ENCODE measurements at places on chromosomes 12 and 14. TPM values are rescaled to one million over a fixed set of nuclear protein-coding genes. Genes with fewer than 3 reads are reported as not detected.

Gene ABHD4
- polyA plus RNA-seq: 8.6 TPM

GRCh38 chr12:116524964-116525379, 34.2 kb upstream of the MAP1LC3B2 start:
- no peak for DNase-seq

Gene HOXC6
- not detected for polyA plus RNA-seq

DNA sequence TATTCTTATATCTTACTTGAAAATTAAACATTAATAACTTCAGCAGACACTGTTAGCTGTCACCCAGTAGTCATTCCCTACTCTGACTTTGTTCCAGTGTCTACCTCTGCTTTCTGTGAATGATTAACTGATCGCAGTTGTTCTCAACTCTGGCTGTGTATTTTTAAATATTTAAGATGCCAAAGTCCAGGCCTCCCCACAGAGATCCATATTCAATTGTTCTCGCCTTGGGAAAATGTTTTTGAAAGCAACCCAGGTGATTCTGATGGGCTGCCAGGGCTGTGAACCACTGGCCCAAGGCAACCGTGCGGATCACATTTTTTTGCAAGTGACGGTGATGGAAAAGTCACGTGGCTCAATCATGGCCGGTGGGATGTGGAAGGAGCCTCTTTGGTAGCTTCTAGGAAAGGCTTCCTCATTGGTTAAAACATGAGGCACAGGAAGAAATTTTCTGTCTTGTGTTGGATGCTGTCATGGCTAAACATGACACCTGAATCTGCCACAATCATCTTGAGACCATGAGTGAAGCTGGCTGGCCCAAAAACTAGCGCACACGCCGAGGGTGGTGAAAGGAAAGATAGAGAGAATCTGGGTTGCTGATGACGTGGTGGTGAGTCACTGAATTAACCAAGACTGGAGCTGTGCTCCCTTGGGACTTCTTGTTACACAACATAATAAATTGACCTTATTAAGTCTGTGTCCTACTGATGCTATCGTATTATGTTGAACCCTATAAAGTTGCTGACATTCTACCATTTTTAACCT, 37.2 kb downstream of the RDH12 start:
- DNase-seq: no peak

DNA sequence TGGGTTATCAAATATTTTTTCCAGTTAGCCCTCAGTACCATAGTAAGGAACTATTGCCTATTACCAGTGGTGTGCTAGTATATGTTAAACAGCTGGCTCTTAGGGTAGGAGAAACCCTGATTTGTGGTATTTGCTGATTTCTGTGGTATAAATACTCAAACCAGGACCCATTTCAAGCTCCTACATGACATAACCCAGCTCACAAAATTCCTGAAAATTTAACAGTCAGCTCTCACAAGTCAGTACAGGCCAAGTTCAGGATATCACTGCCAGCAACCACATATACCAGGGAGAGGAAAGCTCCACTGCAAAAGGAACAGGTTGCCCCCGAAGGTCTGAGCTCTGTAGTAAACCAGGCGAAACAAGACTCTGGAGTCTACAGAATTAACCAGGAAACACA, 315.3 kb downstream of the NOVA1 start:
- DNase-seq: no peak

GRCh38 chr12:51270067-51270950, at the start of gene SMAGP:
Gene SMAGP (minus strand): TSS chr12:51270415. CDS start chr12:51269278, 1,137 bp downstream.
- DNase-seq: peak; percentile 90

Gene SYNE2
- 19.6 TPM for polyA plus RNA-seq

DNA sequence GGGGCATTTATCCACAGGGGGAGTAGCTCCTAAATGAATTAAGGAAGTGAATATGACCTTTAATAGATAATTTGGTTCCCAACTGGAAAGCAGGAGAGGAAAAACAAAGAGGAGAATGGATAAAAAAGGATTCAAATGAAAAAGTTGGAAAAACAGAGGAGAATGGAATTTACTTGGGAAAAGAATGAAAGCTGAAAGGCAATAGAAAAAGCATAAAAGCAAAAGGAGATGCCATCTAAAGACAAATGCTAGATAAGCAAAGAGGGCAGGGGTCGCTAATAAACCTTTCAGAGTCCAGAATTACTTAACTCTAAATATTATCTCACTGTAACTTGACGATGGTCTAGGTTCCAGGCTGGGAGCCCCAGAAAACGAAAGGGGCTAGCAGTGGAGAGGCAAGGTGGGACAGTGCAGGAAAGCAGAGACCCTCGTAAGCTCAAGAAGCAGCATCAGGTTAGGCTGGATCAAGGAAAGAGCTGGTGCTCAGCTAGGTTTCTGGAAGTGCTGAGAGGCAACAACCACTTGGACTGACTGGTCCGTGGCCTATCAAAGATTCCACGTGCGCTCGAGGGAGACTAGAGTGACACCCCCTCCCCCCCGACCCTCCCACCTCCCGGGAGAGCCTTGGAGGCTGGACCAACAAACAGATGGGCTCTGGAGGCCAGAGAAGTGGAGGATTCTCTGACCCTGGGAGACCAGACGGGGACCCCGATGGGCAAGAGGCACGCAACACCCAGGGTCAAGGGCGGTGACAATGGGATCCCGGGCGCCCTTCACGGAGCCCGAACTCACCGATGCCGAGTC, 1.2 kb downstream of the SLC2A13 start:
- DNase-seq: no peak

Gene STAB2
- polyA plus RNA-seq: 25.3 TPM

Gene ACTR10
- 74.5 TPM for polyA plus RNA-seq

- DNase-seq: no peak
Measured at GRCh38 chr12:2083561-2083960, 30.8 kb downstream of the CACNA1C start.

DNA sequence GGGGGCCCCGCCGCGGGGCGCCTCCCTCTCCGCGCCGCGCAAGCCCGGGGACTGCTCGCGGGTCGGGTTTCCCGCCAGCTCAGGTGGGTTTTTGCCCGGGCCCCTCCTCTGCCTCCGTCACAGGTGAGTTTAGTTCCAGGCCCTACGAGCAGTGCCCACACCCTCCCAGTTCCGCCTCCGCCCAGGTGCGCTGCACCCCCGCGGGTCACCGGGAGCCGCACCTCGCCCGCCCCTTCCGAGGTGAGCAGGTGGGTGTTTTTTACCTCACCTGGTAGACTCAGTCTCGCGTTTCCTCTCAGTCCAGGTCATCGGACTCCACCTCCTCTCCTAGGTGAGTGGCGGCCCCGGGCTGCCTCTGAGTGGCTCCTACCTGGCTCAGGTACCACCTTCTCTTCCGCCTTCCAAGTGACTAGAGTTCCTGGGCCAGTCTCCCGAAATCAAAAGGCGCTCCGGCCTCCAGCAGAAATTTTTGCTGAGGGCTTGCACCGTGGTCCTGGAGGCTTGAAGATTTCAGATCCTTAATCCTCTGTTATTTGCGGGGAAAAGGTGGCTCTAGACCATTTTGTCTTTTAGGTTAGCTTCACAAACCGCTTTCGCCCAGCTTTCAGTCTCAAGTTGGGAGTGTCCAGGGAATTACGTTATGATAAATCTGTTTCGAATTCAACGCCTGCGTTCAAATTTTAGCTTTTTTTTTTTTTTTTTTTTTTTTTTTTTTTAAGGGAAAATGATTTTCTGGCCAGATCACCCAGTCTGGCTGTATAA, at the start of gene TMEM30B:
TSS of gene TMEM30B (minus strand) at position 153 of the 762 bp plus-strand sequence. CDS start 191 bp downstream, outside the sequence.
- peak; percentile 75 for DNase-seq

DNA sequence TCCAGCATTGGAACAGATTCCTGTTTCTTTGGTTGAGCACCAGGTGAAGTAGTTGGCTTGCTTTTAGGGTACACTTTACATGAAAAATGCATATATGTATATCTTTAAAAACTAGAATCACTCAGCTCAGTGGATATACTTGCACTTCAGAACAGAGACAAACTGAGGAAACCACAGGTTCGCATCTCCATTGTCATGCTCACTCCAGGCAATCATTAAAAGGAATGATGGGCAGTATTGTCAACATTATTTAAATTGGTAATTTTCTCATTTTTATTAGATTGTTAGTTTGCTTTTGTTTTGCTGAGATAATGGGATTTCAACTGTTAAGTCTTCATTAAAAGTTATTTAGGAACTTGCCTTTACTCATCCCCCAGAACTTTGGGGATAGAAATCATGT, 71.0 kb upstream of the NELL2 start:
- no peak for DNase-seq

DNA sequence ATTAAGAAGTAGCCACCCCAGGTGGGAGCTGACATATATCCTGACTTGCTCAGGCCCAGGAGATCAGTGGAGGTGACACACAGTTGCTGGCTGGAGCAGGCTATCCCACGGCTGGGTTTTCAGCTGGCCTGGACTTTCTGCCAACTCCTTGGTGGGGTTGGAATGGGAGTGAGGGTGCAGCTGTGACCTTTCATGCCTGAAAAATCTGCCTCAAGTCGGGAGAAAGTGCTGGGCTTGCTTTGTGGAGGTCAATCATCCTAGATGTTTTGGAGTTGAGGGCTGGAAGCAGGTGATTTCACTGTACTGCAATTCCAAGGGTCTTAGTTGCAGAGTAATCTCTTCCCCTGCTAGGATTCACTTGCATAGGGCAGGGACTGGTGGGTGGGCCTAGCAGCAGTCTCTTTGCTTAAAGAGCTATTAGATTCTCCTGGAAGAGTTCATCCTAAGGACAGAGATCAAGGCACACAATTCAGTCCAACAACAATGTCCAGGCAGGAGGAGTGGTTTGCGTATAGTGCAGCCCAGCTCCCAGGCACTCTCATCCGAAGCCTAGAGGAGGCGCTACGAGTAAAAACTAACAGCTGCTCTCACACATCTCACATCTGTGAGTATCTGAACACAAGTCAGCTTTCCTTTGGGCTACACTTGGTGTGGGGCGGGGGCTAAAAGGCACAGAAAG, 98.1 kb downstream of the GAS2L3 start:
- no peak for DNase-seq

Gene MAX
- 79.6 TPM for polyA plus RNA-seq

- DNase-seq: peak; percentile 90
Measured at GRCh38 chr14:97977651-97978261, 1180.6 kb downstream of the VRK1 start.

- DNase-seq: no peak
Measured at GRCh38 chr12:4119157-4119761, 154.3 kb upstream of the CCND2 start.

DNA sequence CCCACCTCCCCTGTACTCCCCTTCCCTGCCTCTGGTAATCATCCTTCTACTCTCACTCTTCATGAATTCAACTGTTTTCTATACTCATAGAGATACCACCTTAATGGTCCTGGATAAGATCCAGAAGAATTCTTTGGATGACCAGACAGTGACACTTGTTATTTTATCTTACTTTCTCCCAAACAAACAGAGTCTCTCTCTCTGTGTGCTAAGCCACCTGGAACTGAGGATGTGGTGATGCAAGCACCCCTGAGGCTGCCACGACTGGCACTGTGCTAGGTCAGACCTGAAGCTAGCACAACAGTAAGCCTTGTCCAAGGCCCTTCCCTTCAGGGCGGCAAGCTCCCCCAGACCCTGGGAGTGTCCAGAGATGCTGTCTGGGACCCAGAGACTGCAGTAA, 250.2 kb downstream of the C12orf50 start:
- peak; percentile 48 for DNase-seq

Gene CIROP
- polyA plus RNA-seq: not detected

Gene FAM234B
- polyA plus RNA-seq: 1.2 TPM
